CD8-positive, alpha-beta memory T cell (primary cell): ENCODE measurements at places on chromosomes 16 and 17. TPM values are rescaled to one million over a fixed set of nuclear protein-coding genes. Genes with fewer than 3 reads are reported as not detected.

GRCh38 chr17:57945996-57946797 is 9.0 kb downstream of the CUEDC1 start:
- peak overlapping the region; percentile 70 for H3K4me3 ChIP-seq
- no peaks in the 10 kb centered on the region for H3K27me3 ChIP-seq
- no peaks in the 10 kb centered on the region for H3K36me3 ChIP-seq
- peaks cover 22% of the 10 kb centered on the region for H3K4me1 ChIP-seq
- H3K27ac ChIP-seq: no peak overlapping the region

The CES3 gene
- 0.16 TPM for total RNA-seq

DNA sequence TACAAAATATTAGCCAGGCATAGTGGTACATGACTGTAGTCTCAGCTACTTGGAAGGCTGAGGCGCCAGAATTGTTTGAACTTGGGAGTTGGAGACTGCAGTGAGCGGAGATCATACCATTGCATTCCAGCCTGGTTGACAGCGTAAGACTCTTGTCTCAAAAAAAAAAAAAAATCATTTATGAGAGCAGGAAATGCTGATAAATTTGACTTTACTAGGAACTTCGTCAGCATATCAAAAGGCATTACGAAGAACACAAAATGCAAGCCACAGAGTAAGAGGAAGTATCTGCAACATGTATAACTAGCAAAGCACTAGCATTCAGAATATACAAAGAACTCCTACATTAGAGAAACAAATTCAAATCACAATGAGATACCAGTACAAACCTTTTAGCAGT is 279.3 kb downstream of the ZFHX3 start:
- H3K4me1 ChIP-seq: no peaks in the 10 kb centered on the region
- no peaks in the 10 kb centered on the region for H3K36me3 ChIP-seq
- H3K27ac ChIP-seq: no peak overlapping the region
- H3K4me3 ChIP-seq: no peak overlapping the region

The EPX gene
- not detected for total RNA-seq

The DPEP2NB gene
- not detected for total RNA-seq

The KCNH6 gene
- not detected for total RNA-seq

- H3K4me3 ChIP-seq: no peak overlapping the region
- H3K36me3 ChIP-seq: no peaks in the 10 kb centered on the region
- H3K27me3 ChIP-seq: no peaks in the 10 kb centered on the region
- no peak overlapping the region for H3K27ac ChIP-seq
- H3K4me1 ChIP-seq: peaks cover 15% of the 10 kb centered on the region
These were observed 7.0 kb upstream of the SPATA2L start for GRCh38 chr16:89708481-89708931.

The G6PC1 gene
- not detected for total RNA-seq

The GRAPL gene
- 3.7 TPM for total RNA-seq

DNA sequence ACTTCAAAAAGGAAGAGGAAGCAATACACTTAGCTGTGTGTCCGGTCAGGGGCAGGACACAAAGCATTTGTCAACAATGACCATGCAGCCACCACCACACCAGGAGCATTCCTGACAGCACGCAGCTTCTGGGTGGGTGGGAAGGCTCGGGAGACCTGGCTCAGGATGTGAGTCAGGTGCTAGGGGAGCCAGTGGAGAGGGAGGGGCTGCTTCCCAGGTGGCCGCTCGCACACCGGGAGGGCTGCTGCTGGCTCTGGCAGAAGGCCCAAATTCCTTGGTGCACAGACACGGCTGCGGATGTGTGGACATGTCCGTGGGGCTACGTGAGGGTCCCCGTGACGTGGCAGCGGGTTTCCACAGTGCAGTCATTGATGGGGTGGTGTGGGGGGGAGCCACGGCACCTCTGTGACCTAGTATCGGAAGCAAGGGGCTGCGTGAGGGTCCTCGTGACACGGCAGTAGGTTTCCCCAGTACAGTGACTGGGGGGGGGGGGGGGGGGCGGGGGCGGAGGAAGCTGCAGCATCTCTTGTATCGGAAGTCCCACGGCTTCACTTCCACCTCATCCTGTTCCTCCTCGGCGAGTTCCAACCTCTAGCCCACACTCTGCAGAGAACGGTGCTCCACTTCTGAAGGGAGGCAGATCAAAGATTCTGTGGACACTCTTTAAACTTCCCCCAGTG is 112.8 kb downstream of the ZNF778 start:
- no peak overlapping the region for H3K4me3 ChIP-seq
- no peaks in the 10 kb centered on the region for H3K27me3 ChIP-seq
- no peaks in the 10 kb centered on the region for H3K36me3 ChIP-seq
- H3K4me1 ChIP-seq: peaks cover 83% of the 10 kb centered on the region

- no peaks in the 10 kb centered on the region for H3K36me3 ChIP-seq
- H3K27me3 ChIP-seq: no peaks in the 10 kb centered on the region
- no peaks in the 10 kb centered on the region for H3K4me1 ChIP-seq
- DNase-seq: no peak
These were observed 58.1 kb downstream of the NDE1 start for GRCh38 chr16:15708096-15708495.

The RAMP2 gene
- not detected for total RNA-seq

DNA sequence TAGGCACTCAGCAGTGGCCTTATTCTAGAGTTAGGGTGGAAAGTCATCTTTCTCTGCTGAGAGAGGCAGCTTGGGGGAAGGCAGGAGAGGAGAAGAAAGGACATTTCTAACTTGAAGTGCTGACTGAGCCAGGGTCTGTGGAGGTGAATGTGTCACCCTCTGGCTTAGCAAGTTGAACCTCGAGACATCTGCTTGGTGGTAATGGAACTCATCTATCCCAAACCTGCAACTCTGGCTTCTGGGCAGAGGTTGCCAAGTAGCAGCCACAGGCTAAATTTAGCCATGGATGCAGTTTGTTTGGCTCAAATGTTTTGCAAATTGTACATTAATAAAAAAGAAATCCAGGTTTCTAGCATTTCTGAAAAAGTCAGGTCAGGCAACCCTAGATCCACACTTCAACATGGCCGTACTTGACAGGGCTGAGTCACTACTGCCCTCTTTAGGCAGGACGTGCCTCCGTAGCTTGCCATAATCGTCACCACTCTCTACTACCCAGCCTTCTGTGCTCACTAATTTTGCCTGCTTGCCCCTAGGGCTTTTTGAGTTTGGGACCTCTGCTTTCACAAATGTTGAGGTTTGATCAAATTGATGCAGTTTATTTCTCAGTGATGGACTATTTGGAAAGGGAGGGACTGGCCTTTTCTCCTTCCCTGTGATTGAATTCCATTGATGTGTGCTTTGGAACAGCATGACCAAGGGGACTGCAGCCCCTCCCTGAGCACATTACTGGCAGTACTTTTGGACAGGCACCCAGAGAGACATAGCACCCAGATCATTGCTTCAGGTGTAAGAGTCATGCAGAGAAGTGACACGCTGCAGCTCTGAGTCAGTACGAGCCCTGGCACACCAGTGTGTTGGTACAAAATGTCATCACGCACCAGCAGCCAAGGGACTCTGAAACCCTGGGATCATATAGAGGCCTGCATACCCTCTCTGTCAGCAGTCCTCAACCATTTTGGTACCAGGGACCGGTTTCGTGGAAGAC is 5.2 kb downstream of the CDH13 start:
- H3K4me1 ChIP-seq: no peaks in the 10 kb centered on the region
- H3K27me3 ChIP-seq: peaks cover 15% of the 10 kb centered on the region
- no peaks in the 10 kb centered on the region for H3K36me3 ChIP-seq
- DNase-seq: no peak

DNA sequence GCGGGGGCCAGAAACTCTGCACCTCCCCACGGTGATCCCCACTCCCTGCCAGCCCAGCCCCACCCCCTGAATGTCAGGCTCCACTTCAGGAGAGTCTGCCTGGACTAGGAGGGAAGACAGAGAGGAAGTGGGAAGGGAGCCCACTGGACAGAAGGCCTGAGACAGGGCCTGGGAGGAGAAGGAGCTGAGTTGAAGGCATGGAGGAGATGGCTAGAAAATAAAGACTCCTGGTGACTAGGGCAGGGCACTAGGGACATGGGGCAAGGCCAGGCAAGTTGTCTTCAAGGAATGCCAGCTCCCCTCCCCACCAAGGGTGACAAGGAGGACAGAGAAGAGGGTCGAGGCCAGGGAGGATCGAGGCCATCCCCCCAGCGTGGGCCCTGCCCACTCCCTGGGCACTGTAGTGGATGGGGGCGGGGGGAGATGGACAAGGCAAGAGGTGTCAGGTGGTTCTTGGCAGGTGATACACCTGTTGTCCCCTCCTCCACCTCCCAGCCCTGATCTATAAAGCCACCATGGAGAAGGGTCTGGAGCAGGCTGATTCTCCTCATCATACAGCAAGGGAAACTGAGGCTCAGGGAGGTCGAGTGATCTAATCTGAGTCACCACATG is 19.7 kb downstream of the SRCIN1 start:
- H3K27ac ChIP-seq: no peak overlapping the region
- H3K4me3 ChIP-seq: no peak overlapping the region
- no peaks in the 10 kb centered on the region for H3K36me3 ChIP-seq
- DNase-seq: no peak
- peaks cover 8% of the 10 kb centered on the region for H3K4me1 ChIP-seq
- H3K27me3 ChIP-seq: peaks cover 39% of the 10 kb centered on the region

The HIC1 gene
- total RNA-seq: 42.7 TPM

GRCh38 chr17:68693466-68693865 is 92.3 kb upstream of the FAM20A start:
- no peak overlapping the region for H3K4me3 ChIP-seq
- no peak for DNase-seq

DNA sequence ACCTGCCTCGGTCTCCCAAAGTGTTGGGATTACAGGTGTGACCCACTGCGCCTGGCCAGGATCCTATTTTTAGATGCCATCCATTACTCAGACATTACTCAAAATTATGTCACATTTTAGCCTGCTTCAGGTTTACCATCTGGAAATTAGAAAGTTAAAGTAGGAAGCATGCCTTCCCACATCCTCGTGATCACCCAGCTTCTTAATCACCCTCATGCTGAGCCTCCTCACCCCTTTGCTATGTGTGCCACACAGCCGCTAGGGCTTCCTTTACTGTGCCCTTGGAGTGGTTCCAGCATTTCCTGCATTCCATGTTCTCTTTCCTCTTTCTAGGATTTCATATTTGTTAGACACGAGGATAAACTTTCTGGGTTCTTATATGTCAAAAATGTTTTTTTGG is 9.3 kb downstream of the ADORA2B start:
- no peak overlapping the region for H3K4me3 ChIP-seq
- H3K27me3 ChIP-seq: no peaks in the 10 kb centered on the region
- H3K36me3 ChIP-seq: no peaks in the 10 kb centered on the region

The HSD17B1 gene
- total RNA-seq: 0.37 TPM

DNA sequence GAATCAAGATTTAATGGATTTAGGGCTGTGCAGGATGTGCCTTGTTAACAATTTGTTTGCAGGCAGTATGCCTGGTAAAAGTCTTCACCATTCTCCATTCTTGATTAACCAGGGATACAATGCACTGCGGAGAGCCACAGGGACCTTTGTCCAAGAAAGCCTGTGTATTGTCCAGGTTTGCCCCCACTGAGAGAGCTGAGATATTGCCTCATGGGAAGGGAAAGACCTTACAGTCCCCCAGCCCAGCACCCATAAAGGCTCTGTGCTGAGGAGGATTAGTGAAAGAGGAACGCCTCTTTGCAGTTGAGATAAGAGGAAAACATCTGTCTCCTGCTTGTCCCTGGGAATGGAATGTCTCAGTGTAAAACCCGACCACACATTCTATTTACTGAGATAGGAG is 2169.6 kb downstream of the TP53TG3F start:
- no peak overlapping the region for H3K4me3 ChIP-seq
- H3K36me3 ChIP-seq: no peaks in the 10 kb centered on the region
- H3K4me1 ChIP-seq: no peaks in the 10 kb centered on the region
